Kidney tubule cell (primary cell): ENCODE measurements at places on chromosomes 3 and 15.
A peak's percentile ranks its signal among the peaks of the same experiment; 100 is the strongest.

DNA sequence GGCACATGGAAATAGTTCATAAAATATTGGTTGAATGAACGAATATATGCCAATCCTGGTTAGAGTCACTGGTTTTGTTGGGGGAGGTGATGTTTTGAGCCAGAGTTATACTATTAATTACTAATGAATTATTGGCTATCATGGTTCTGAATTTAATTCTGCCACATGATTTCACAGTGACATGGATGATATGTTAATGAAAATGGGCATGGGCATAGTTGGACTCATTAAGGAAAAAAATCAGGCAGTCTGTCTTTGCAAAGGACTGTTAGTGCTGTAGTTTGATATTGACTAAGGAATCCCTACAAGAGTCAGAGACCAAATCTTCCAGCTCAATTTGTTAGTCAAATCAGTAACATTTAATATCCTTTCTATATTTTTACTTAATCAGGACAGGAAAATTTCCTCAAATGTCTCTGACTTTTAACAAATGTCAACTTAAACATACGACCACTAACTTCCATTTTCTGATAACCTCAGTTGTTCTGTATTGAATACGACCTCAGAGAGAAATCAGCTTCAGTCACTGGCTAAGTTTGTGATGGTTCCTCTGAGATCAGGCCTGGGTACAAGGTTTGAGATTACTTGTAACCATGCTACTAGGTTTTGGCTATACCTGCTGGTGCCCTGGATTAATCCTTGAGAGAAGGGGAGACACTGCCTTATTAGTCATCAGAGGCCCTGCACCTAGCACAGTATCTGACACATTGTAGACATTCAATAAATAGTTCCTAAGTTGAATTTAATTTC lies 13.3 kb downstream of the NFKBIZ start:
- DNase-seq, result peak; percentile 85

GRCh38 chr3:74443102-74443501 lies 171.4 kb downstream of the CNTN3 start:
- peak; percentile 62 for DNase-seq

DNA sequence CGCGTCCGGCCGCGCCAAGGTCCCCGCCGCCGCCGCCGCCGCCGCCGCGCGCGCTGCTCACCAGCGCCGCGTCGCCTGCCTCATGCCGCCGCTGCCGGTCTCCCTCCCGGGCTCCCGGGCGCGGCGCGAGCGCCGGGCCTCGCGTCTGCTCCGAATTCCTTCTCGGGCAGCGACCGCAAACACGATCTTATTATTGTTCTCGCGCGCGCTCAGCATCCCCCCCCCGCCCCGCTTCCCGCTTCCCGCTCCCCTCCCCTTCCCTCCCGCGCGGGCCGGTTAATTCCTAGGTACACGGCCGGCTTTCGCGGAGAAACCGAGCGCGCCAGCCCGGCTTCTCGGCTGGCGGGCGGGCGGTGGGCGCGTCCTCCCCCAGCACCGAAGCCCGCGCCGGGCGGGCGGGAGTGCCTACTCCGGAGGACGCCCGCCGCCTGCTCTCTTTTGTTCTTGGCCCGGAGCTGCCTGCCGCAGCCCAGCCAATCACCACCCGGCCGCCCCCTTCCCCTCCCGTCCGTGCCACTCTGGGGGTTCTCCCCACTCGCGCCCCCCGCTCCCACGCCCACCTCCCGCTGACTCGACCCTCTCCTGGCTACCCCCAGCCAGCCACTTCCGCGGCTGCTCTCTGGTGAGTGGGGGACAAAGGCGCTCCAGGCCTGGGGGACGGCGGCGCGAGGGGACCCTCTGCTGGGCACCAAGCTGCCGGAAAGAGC lies at the start of gene HDGFL3:
TSS of gene HDGFL3 (minus strand) at position 164 of the 707 bp plus-strand sequence. CDS start 409 bp downstream, outside the sequence.
- peak; percentile 62 for DNase-seq

- DNase-seq, result no peak
These were observed 27.9 kb upstream of the SNRPA1 start for GRCh38 chr15:101322854-101323477.

DNA sequence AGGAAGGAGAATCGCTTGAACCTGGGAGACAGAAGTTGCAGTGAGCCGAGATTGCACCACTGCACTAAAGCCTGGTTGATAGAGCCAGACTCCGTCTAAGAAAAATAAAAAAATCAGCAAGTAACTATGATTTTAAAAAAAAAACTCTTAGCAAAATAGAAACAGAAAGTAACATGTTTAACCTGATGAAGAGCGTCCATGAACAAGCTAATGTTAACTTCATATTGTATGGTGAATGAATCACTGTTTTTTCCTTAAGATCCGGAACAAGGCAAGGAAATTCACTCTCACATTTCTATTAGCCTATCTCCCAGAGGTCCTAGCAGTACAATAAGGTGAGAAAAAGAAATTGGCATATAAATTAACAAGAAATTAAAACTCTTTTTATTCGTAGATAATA lies 69.0 kb downstream of the RFX7 start:
- no peak for DNase-seq

DNA sequence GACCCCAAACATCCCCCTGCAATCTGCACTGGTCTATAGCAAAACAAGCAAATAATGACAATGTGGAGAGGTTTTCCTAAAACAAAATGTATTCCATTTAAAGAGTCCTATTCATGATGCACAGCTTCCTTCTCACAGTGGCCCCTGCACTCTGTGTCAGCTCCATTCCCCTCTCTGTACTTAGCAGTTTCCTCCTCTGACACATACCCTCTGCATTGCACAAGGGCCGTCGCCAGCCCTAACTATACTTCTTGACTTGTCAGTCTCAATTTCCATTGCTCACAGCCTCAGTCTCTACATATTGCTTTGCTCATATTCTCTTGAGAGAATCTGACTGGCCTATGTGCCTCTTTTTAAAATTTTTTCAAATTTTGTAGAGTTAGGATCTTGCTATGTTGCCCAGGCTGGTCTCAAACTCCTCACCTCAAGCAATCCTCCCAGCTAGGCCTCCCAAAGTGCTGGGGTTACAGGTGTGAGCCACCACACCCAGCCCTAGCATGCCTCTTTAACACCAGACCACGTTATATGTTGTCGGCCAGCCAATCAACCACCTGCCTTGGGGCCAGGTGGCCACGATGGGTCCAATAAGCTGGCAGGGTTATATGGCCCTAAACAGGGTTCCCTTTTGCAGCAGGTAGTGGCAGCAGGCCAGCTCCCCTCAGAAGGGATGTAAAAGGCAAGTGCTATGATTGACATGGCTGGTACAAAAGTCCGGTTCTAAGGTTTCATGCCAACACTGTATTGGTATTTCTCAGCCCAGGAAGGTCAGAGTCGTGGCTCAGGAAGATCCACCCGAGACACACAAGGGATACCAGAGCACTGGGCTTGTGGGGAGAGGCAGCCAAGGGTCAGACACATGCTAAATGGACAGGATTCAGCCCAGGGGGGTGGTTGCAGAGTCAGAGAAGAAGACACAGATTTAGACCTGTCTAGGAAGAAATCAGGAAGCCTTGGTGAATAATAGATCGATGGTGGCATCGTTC lies 59.0 kb upstream of the SMAD3 start:
- DNase-seq, result no peak

DNA sequence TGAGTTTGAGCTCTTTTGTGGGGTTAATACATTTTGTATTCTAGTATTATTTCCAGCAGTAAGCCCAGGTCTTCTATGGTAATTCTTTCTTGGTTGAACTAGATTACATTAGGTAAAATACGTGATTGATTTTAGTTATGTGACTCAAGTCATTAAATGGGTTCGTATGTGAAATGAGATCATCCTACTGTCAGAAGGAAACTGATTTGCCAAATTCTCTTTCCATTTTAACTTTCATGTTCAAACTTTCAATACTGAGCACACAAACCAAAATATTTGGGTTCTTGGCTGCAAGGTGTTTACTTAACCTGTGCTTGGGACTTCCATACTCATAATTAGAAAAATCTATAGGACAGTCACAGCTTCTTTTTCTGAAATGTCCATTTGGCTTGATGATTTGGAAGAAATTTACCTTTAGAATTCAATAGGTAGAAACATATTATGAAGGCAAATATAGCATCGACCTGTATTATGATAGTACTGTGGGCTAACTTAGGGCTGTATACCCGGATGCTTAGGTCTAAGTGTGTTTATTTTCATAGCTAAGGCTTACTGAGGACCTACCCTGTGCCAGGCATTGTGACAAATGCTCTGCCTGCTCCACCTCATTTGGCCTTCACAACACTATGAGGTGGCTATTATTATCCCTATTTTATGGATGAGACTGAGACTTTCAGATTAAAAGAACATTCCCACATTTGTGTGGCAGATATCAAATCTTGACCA lies 631.8 kb upstream of the GRM7 start:
- no peak for DNase-seq

GRCh38 chr3:197520311-197521276 lies 35.2 kb downstream of the BDH1 start:
- DNase-seq, result peak; percentile 98

GRCh38 chr15:87916208-87916607 lies 340.3 kb downstream of the NTRK3 start:
- DNase-seq, result no peak

GRCh38 chr3:10173095-10173925 lies 8.6 kb downstream of the IRAK2 start:
- DNase-seq, result peak; percentile 72

- no peak for DNase-seq
These were observed 9.3 kb downstream of the NR2F2 start for GRCh38 chr15:96339619-96340347.

DNA sequence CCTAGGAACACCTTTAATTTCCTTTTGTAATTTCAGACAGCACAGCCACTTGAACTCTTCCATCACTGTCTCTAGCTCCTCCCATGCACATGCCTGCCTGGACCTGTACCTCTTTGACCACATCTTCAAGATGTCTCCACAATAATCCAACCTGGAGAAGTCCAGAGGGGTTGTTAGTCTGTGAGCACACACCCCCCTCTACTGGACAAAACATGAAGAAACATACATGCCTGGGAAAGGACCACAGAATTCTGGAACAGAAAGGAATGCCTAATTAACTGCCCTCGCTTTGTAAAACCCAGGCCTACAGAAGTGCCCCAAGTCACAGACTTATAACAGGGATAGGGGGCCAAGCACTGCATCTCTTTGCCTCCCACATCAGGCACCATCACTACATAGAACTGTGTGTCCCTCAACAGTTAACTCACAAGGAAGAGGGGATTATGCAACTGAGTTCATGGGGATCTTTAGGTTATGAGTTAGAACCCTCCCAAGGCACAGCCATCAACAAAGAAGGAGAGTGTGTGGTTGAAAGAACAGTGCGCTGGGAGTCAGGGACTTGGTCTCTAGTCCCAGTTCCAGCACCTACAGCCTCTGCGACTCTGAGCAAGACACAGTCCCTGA lies 61.7 kb downstream of the FMN1 start:
- peak; percentile 80 for DNase-seq

DNA sequence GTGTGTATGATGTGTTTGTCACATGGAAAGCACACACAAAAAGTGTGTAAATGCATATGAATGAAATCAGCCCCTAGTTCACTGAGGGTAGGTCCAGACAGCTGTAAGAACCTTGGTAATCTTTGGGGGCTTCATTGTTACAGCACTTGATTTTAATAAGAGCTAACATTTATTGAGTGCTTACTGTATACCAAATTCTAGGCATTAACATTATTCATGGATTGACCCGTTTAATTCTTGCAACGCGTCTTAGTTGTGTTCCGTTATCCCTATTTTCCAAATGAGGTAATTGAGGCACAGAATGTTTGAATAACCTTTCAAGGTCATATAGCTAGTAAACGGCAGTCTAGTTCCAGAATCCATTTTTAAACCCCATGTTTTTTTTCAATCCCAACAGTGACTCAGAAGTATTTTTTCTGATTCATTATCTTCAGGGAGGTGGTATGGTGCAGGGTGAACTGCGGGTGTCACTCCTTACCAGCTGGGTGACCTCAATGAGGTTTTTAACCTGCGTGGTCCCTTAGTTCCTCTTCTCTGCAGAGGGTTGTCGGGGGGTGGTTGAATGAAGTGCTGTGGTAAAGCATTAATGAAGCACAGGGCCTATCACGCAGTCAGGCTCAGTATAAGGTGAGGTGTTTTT lies 14.2 kb downstream of the RAB8B start:
- peak; percentile 70 for DNase-seq

- no peak for DNase-seq
These were observed 25.5 kb downstream of the FAM174B start for GRCh38 chr15:92629975-92630626.

- no peak for DNase-seq
These were observed 60.7 kb downstream of the BDH1 start for GRCh38 chr3:197495059-197495455.

GRCh38 chr3:127847236-127847720 lies 25.0 kb upstream of the MGLL start:
- no peak for DNase-seq

DNA sequence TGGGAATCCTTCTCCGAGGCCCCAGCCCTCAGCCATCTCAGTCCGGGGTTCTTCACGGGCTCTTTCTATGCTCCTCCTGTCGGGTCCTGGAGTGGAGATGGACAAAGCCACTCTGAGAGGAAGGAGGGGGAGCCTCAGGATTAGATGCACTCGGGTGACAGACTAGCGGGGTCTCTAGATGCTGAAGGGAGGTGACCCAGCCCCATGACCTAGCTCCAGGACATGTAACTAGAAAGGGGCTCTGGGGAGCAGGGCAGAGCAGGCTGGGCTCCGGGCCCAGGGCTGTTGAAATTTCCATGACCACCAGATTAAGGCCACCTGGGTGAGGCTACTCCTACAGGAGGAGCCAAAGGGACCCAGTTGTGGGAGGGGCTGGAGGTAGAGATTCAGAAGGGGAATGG lies 14.8 kb upstream of the SKIC8 start:
- no peak for DNase-seq

GRCh38 chr15:66721501-66721937 lies 19.5 kb downstream of the SMAD6 start:
- peak; percentile 42 for DNase-seq

GRCh38 chr3:135736740-135737139 lies 228.8 kb upstream of the PPP2R3A start:
- DNase-seq, result peak; percentile 47

DNA sequence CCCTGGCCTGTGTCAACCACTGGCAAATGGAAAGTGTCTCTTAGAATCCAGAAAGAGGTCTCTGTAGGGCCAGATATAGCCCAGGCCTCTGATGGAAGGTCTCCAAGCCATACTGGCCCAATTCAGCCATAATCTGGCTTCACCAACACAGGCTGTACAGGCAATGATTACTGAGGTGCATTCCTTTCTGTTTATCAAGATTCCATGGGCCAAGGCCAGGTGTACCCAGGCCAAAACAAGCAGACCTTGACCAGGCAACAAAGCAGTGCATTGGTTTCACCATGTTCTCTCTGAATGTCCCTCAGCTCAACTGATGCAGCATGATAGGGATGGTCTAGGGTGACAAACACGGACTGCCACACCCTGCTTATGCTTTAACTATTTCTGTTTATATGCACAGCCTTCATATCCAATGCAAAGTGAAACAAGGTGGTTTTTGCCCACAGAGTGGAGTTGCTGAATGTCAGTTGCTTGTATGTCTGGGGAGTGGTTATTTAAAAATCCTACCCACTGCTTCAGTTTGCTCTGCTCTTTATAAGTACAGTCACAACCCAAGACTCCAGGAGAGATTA lies 25.2 kb downstream of the CCNL1 start:
- peak; percentile 51 for DNase-seq

DNA sequence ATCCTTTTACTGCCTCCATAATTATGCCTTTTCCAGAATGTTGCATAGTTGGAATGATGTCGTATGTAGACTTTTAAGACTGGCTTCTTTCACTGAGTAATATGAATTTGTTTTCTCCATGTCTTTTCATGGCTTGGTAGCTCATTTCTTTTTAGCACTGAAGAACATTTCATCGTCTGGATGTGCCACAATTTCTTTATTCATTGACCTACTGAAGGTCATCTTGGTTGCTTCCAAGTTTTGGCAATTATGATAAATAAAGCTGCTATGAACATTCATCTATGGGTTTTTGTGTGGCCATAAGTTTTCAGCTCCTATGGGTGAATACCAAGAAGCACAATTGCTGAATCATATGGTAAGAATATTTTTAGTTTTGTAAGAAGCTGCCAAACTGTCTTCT lies 23.2 kb upstream of the RARRES1 start:
- no peak for DNase-seq
